ENCODE measurements at places on chromosomes 16 and 17.

- no peak for DNase-seq
Observed at GRCh38 chr16:31108794-31109558, 790 bp downstream of the BCKDK start.

- DNase-seq, result peak; percentile 8
Observed at GRCh38 chr17:6910987-6911603, 79.6 kb upstream of the TEKT1 start.

DNA sequence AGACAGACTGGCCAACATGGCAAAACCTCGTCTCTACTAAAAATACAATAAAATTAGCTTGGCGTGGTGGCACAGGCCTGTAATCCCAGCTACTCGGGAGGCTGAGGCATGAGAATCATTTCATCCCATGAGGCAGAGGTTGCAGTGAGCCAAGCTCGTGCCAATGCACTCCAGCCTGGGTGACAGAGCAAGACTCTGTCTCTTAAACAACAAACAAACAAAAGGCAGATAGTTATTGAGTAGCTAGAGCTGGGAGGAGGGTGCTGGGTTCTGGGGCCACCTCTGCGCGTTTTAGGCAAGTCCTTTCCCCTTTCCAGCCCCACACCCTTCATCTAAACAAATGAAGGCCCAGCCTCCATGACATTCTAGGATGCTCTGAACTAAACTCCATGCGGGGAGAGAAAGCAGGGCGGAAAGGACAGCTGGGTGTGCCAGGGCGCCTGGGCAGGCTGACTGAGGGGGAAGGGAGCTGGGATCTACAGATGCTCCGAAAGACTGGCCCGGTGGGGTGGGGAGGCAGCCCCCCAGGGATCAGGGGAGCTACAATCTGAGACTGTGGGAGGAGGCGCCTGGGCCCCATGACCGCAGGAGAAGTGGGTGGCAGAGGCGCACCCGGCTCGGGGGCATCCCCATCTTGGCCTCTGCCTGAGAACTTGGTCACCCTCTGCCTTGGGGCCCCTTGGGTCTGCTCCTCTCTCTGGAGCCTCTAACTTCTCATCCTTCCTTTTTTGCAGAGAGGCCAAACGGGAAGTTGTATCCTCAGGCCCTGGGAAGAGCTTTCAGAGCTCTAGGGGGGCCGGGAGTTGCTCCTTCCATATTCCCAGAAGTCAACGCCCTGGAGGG, 910 bp downstream of the ITGAL start:
- DNase-seq, result no peak

DNA sequence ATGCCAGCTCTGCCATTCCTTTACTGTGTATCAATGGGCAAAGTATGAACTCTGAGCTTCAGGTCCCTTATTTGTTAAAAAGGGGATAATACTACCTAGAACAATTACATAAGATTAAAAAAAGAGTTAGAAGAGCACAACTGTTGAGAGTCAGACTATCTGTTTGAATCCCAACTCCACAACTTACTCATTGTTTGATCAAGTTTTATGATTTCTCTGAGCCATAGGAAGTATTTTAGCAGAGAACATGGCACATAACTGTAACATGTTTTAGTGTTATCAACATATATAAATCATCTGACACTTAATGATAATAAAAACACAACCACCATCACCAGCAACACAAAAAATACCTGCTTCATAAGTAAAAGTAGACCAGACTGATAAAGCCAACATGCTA, 421.3 kb downstream of the ZFHX3 start:
- DNase-seq, result no peak

- DNase-seq, result no peak
Observed at GRCh38 chr17:38925263-38925995, at the start of gene LASP1NB. LASP1NB (plus strand) TSS chr17:38925614.

DNA sequence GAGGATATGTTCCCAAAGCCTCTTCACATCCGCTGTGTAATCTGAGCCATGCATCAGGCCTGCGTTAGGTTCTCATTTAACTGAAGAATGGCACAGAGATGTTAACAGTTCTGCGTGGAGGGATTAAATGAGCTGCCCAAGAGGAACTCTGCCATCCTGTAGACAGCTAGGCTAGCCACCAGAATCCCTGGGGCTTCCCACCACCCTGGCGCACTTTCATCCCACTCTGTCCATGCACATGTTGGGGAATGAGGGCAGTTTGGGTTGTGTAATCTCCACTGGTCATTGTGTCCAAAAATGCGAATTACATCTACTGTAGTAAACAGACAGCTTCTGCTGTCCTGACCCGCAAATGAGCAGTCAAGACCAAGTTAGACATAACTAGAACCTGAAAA, 1.0 kb upstream of the GLG1 start:
- no peak for DNase-seq

DNA sequence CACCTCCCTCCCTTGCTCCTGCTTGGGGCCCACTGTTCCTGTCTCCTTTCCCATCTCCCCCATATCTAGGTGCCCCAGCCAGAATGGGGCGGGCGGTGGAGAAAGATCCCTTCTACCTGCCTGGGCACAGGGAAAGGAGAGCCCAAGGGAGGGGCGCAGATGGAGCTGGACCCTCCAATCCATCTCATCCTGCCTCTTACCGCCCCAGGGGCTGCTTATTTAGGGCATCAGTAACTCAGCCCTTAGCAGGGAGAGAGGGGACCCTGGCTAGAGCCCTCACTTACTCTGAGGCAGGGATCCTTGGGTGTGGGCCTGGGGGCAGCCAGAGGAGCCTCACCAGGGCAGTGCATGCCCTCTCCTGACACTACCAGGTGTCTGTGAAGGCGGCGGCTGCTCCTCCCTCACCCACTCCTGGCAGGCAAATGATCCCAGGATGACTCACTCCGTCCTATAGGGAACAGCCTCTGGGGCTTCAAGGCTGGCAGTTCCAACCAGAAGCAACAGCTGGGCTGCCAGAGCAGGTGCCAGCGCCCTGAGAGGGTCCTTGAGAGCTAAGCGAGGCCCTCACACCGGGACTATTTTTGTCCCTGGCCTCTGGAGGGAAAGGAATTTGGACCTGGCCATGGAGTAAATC, 16.3 kb upstream of the BCAR1 start:
- peak; percentile 36 for DNase-seq

- DNase-seq, result peak; percentile 95
Observed at GRCh38 chr17:81254955-81255717, 16.0 kb downstream of the NDUFAF8 start.

DNA sequence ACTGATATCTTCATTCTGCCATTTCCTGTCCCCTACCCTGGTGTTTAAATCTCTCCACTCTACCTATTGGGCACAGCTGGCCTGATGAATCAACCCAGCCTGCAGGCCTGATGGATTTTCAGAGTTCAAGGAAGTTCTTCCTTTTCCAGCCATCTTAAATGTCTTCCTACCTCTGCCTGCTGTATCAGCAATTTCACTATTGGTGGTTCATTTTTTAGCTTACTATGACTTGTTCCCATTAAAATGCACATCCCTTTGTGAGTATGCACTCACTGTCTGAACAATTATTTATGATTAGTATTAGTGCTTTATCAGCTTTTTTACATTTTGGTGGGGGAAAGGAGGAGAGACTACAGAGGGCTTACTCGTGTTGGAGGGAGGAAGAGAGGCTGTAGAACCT, 48.6 kb upstream of the CRHR1 start:
- DNase-seq, result no peak

GRCh38 chr16:12205378-12206097, 229.0 kb downstream of the SNX29 start:
- DNase-seq, result no peak

DNA sequence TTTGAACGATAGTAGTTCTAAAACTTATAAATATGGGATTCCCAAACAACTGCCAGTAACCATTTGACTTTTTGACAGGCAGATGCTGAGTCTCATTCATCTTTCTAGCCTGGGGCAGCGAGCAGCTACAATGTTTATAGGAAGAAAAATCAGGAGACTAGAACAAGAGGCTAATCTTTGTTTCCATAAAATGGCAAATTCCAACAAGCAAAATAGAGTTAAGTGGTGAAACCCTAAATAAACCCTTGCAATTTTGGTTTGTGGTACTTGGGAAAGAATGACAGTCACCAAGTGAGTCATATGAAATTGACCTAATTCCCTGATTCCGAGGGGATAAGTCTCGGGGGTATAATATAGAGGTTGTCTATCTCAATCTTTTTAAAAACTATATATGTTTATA, 27.3 kb upstream of the HS3ST2 start:
- DNase-seq, result no peak

DNA sequence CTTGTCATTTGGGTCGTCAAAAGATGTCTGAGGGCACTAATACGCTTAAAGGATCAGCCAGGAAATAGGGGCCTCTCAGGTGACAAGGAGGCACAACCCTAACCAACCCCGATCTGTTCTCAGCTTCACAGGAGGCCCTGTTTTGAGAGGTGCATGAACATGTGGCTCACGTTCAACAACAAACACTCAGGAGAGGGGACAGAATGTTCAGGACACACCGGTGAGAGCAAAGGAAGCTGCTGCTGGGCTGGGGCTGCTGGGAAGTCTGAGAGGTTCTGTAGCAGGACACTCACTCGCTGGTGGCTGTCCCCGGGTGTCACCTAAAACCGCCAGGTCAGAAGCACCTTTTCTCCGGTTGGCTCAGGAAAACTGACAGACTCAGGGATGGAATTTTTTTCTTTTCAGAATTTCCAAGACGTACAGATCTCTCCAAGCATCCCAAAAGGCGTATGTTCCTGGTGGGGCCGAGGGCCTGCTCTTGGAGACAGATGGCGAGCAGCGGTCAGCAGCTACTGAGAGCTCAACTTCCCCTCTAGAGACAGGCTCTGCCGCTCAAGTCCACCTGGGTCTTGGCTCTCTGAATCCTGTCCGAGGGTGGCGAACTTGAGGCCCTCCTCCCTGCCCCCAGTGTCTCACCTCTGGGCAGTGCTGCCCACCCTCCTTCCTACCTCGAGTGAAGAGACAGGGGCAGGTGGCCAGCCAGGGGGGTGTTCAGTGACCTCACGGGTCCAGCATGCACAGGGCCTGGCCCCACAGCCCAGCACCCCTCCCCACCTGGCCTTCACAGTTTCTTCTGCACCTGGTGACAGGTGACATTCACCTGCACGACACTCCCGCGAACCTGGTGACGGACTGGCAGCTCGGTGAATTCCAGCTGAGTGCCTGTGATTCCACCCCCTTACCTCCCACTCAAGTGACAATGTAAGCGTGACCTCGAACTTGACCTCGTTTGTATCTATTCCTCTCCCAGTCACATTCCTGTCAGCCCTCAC, 22.9 kb downstream of the CLUH start:
- DNase-seq, result peak; percentile 5

DNA sequence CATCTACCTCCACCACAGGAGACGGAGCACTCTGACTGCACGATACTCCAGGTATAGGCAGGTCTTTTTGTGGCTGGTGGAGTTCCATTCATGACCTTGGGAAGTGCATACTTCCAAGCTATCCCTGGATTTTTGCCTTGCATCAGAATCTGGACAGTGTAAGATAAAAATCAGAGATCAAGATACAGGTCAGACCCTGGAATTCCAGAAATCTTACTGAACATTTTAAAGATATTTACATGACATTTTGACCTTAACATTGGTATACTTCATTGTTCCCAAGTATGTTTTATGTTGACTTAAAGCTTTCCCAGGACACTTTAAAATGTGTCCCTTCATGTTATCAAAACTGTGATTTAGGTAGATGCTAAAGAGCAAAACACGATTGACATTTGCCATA, 101.0 kb downstream of the SYCE1L start:
- no peak for DNase-seq

GRCh38 chr17:29235904-29236303, 10.8 kb upstream of the CRYBA1 start:
- DNase-seq, result no peak

DNA sequence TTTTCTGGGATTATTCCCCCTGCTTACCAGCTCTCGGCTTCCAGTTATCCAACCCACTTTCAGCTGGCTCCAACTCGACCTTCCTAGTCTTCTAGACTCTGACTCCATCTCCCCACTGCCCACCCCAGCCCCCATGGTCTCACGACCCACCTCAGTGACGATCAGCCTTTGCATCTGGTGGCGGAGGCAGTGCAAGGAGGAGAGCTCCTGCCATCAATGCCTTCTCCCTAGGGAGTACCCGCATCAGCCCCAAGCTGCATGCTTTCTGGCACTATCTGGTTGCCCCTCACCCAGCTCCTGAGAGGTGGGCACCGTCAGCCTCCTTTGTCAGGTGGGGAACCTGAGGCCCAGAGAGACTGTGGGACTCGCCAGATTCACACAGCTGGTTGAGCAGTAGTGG, 72.6 kb upstream of the RPL38 start:
- no peak for DNase-seq

DNA sequence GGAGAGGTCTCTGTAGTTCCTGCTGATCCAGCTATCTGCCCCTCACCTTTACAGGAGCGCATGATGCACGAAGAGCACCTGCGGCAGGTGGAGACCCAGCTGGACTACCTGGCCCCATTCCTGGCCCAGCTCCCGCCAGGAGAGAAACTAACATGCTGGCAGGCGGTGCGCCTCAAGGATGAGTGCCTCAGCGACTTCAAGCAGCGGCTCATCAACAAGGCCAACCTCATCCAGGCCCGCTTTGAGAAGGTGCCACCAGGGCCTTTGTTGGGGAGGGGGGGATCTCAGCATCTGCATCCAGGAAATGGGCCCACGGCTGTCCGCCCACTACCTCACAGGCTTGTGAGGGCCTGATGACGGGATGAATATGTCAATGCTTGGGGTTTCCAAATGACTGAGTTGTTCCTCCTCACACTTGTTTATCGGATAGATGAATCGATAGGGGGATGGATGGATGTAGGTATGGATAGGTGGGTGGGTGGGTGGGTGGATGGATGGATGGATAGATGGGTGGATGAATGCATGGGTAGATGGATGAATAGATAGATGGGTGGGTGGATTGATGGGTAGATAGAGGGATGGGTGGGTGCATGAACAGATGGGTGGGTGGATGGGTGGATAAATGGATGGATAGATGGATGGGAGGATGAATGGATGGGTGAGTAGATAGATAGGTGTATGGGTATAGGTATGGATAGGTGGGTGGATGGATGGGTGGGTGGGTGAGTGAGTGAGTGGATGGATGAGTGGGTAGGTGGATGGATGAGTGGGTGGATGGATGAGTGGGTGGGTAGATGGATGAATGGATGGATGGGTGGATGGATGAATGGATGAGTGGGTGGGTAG, 7.0 kb upstream of the KATNB1 start:
- no peak for DNase-seq

DNA sequence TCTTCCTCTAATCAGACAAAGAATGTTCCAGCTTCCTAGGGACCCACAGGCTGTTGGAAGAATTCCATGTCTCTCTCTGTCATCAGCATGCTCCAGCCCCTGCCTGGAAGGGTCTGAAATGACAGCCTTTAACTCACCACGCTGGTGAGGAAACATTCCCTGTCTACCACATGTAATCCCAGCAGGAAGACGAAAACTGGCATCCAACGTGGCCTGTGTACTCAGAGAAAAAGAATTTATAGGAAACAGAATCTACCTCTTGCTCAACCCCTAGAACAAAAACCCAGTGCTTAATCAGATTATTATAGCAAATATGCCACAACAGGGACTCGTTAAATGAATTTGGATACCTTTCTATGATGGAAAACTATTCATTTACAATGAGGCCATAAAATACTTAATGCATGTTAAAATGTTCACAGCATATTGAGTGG, 147.3 kb upstream of the FOXF1 start:
- DNase-seq, result no peak

GRCh38 chr16:80997139-80997798, 9.4 kb downstream of the CMC2 start:
- no peak for DNase-seq

GRCh38 chr16:46866286-46866685, 17.9 kb upstream of the GPT2 start:
- no peak for DNase-seq

- DNase-seq, result peak; percentile 47
Observed at GRCh38 chr17:17729620-17730249, 48.5 kb downstream of the RAI1 start.
